Stimulated activated CD4-positive, alpha-beta T cell treated with anti-CD3 and anti-CD28 coated beads, Interleukin-1b, Interleukin-23, amount 100 ng/mL, for 1 hour (primary cell): ENCODE measurements at places on chromosomes 2 and 18.

GRCh38 chr2:230042195-230042594 lies 26.5 kb downstream of the SLC16A14 start:
- DNase-seq: no peak

GRCh38 chr2:9782197-9782719 lies 61.0 kb upstream of the TAF1B start:
- DNase-seq: peak; percentile 24

DNA sequence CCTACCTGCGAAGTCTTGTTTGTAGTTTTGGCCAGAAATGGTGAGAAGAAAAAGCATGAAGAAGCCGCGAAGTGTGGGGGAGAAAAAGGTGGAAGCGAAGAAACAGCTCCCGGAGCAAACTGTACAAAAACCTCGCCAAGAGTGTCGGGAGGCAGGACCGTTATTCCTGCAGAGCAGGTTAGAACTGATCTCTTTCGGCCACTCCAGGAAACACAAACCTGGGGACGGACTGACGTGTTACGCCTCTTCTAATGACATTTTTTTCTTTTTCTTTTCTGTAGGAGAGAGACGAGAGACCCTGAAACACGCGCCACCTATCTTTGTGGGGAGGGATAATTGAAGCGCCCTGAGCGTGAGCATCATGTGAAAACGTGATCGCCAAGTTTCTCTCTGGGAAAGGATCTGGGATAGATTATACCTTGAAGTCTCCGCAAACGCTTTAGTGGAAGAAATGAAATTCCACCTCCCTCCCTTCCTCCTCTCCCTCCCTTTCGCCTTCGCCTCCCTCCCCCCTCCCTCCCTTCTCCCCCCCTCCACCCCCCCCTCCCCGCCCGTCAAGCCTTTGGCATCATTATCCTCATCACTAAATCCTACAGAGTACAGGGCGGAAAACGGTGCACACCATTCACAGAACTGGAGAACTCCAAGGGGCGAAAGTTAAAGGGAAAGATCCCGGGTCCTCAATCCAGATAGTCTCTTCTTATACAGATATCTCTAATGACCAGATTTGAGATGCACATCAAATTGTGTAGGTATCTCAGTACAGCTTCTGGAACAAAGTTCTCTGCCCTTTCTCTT lies at the start of gene ZEB2:
TSS of gene ZEB2 (minus strand) at position 186 of the 798 bp plus-strand sequence. CDS start 2,769 bp downstream, outside the sequence.
- DNase-seq: no peak

DNA sequence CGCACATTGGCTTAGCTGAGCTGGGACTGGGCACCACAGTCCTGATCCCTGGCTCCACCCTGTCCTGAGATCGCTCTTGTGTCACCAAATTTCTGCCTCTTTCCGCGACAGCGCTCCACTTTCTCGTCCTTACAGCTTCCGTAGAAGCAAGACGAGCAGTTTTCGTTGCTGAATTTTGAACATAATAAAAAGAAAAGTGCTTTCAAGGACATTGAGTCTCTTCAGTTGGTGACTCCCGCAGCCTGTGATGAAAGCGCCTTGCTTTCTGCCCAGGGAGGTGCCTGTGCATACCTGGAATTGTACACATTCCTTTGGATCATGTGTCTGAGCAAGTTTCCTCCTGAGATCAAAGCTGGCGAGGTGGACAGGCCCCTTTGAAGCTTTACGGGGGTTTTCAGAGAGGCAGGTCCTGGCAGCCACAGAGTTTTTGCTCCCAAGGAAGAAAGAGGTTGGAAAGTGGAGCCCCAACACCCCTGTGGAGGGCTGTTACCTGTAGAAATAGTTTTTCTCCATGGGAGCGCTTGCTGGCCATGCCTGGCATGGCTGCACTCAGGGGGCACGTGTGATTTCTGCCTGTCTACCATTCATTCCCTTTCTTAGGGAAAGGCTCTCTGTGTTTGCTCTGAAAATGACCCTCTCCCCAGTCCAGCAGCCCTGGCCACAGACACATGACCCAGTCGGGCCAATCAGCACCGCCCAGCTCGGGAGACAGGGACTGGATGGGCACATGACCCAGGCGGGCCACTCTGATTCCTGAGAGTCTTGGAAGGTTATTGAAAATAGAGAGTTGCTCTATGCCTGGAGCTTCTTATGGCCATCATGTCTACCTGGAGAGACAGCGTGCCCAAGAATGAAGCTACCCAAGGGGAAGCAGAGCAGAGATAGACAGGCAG lies 115.6 kb upstream of the OTOS start:
- DNase-seq: no peak

DNA sequence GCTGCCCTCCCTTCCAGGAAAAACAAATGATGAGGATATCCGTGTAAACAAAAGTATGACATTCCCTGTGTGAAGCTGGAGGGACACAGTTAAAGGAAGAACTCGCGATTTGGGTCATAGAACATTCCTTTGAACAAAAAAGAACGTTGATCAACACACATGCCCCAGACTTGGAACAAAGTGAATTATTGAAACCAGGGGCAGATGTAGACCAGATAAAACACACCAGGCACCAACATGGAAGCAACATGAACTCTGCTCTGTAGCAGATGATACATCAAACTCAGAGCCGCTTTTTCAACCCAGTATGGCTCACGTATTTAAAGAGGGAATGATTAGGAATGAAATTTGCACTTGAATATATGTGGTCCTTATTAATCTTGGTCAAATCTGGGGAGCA lies 206.5 kb downstream of the TMEM182 start:
- no peak for DNase-seq
